Stimulated activated CD4-positive, alpha-beta T cell treated with anti-CD3 and anti-CD28 coated beads, Interleukin-15, amount 100 ng/mL, for 48 hours (primary cell): ENCODE measurements at places on chromosomes 12 and 14.

DNA sequence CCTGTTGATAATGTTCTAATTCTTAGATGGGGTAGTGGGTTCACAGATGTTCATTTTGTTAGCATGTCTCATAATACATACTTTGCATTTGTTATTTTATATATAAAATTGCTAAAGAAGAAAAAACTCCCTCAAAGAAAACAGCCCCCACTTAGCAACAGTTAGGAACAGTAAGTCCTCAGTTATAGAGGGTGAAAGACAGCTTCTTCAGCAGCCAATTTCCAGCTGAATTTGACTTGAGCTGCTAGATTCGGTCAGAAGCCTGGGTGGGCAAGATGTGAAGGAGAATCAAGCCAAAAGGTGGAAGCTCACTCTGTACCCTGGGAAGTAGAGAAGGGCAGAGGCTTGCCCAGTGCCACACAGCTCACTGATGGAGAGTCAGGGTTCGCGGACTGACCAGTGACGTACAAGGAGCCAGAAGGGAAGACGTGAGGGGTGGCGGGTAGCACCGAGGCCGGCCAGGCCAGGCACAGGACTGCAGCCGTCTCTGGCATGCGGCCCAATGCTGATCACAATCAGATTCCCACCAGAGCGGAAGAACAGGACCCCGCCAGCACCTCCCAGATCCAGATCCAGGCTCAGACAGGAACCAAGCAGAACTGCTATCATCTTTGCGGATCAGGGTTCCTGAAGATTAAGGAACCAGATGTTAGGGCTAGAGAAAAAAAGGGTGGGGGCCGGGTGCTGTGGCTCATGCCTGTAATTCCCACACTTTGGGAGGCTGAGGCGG, 30.4 kb upstream of the VWF start:
- no peak for DNase-seq

DNA sequence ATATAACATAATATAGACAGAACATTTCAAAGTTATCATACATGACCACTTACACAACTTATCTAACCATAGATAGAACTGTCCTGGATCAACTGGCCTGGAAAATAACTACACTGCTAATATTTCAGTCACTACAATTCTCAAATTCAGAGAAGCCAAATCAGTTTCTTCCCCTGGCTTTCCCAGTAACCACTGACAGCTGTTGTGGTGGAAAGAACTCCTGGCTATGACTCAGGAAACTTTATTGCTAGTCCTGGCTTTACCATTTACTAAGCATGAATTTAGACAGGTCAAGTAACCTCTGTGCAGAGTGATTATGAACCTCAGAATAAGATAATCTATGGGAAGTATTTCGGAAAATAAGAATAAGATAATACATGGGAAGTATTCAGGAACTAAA, 244.9 kb upstream of the DIO2 start:
- no peak for DNase-seq

GRCh38 chr12:132258543-132258942, 70.8 kb downstream of the GALNT9 start:
- no peak for DNase-seq

- DNase-seq: no peak
Measured at GRCh38 chr12:11689591-11690186, 40.2 kb downstream of the ETV6 start.

GRCh38 chr12:1594261-1595025, at the start of gene FBXL14:
FBXL14 (minus strand) TSS chr12:1594581; CDS start chr12:1594066, 515 bp downstream.
- peak; percentile 73 for DNase-seq

DNA sequence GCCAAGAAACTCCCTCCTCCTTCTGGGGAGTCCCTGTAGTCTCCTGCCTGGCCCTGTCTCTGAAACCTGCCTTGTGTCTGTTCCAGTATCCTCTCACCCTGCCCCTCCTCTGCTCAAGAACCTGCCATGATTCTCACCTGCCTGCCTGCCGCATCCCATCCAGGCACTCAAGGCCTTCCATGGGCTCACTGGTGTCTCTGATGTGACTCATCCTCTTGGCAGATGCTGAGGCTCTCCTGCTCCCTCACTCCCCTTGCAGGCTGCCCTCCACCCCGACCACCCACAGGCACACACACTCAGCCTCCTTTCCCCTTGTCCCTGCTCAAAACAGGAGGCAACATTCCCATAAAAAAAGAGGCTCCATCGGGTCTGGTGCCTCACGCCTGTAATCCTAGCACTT, 5.8 kb upstream of the BEGAIN start:
- no peak for DNase-seq

GRCh38 chr12:16573398-16574077, 32.4 kb downstream of the LMO3 start:
- DNase-seq: no peak

- no peak for DNase-seq
Measured at GRCh38 chr12:75759842-75760572, 248.6 kb upstream of the KRR1 start.

- no peak for DNase-seq
Measured at GRCh38 chr14:76846331-76847047, 20.3 kb downstream of the LRRC74A start.

DNA sequence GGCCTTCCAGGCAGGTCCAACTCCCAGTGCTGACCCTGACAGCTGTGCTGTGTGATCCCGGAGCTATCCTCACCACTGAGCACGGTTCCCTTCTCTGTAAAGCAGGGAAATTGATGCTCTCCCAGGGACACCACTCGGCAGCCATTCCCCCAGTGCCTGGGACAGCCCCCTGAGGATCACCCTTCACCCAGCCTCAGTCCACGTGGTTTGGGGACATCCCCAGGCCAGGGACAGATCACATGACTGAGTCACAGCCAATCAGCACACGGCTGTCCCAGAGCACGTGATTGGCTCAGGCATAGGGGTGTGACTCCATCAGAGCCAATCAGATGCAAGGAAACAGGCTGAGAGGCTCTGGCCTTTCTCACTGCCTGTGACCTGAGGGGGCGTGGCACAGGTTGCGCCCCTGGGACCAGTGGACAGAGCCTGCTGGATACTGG, 68.8 kb upstream of the SFSWAP start:
- DNase-seq: no peak

DNA sequence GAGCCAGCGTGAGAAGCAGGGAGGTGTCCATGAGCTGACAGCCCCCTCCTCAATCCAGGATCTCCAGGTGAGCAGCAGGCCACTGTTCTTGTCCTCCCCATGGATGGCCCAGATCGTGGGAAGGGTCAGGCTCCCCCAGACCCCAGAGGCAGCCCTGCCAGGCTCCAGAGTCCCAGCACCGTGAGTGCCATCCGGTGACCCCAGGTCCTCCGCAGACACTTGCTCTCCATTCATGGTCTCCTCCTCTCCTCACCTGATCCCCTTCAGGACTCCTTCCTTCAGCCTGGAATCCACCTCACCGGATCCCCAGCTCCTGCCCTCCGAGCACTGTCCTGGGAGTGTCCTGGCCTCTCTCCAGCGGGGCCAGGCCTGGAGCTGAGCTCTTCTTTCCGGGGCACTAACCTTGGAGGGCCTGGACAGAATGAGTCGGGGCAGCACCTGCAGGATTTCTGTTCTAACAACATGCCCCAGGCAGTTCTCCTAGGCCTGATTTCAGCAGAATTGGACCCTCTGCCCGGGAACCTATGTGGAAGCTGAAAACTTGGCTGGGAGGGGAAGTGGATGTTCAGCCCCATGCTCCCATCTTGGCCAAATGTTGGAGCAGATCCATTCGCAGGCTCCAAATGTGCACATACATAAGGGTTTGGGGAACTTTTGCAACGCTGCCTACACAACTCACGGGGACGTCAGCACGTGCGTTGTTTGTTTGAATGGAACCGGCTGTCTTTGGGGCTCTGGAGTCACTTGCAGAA, 341.6 kb upstream of the SFSWAP start:
- DNase-seq: no peak

GRCh38 chr12:54138219-54138618, 50.6 kb downstream of the SMUG1 start:
- DNase-seq: no peak

- no peak for DNase-seq
Measured at GRCh38 chr12:58917699-58918468, 2.4 kb downstream of the LRIG3 start.

GRCh38 chr12:501722-502447, 42.1 kb downstream of the B4GALNT3 start:
- no peak for DNase-seq
